Activated CD4-positive, alpha-beta T cell treated with anti-CD3 and anti-CD28 coated beads for 24 hours (primary cell): ENCODE measurements at places on chromosomes 1 and 21.

DNA sequence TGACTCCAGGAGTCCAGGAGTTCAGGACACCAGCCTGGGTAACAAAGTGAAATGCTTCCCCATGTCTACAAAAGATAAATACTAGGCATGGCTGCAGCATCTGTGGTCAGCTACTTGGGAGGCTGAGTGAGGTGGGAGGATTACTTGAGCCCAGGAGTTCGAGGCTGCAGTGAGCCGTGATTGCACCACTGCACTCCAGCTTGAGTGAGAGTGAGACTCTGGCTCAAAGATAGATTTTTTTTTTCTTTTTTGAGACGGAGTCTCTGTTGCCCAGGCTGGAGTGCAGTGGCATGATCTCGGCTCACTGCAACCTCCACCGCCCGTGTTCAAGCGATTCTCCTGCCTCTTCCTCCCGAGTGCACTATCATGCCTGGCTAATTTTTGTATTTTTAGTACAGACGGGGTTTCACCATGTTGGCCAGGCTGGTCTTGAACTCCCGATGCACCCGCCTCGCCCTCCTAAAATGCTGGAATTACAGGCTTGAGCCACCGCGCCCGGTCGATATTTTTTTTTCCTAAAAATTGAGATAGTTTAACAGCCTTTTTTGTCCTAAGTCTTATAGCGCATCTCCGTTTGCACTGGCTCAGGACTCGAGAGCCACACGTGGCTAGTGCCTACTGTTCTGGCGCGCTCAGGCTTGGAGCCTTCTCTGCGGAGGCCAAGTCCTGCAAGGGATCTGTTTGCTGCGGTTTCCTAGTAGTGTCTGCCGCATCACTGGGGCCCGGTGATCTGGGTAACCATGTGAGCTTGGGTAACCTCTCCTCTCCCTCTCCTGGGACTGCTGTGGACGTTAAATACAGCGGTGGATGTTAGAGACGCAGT is 1.0 kb upstream of the MFN2 start:
- DNase-seq: no peak

DNA sequence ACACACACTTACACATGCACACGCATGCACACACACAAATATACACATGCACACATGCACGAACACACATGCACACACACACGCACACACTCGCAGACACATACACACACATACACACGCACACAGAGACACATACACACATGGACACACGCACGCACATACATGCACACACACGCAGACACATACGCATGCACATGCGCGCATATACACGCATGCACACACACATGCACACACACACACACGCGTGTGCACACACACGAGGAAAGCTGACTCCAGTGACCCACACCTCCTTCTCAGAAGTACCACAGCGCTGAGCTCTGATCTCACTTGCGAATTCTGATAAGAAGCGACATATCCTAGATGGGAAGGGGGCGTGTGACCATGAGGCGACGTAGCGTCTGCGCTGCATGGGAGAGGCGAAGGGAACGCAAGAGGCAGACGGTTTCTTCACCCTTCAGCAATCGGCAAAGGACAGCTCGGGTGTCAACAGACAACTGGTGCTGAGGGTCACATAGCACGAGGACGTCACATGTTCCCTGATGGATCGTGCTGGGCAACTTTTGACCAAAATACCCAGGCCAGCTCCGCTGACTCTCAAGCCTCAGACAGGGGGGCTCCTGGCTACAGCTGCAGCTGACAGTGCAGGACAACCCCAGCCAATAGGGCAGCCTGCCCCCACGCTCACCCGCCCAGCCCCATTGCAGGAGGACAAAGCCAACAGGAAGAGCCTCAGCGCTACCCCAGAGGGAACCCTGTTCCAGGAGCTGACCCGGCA is 16.0 kb upstream of the PDE9A start:
- no peak for DNase-seq

DNA sequence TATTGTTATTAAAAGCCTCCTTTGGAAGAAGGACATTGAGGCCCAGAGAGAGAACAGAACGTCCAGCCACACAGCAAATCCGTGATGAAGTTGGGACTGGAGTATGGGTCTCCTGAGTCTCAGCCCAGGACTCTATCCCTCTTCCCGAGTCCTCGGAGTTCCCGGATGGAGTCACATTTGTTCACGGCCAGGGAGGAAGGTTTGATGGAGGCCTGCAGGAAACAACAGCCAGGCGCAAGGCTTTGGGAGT is 357 bp upstream of the TXLNA start:
- no peak for DNase-seq

DNA sequence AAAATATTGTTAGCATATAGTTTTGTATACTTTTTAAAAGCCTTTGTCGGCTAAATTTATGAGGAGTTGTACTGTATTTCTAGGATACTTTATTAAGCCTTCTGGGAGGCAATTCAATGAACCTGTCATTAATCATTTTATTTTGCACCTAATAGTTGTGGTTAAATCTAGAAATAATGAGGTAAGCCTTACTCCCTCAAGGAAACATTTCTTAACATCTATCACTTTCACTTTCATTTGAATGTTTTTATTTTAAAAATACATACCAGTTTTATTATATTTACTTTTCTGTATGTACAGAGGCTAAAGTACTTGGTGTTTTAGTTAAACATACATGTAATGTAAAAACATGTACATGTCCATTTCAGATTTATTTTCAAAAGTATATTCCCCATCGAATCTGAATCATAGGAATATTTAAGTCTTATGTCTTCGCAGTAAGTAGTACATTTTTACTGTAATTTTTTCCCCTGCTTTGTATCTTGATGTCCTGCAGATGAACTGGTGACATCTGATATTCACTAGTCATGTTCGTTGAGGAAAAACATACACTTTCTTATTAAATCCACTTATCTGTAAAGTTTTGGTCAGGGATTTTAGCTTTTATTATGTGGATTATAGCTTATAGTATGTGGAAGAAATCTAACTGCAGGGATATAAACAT is 82.8 kb downstream of the DISP1 start:
- DNase-seq: no peak

GRCh38 chr1:109537450-109538178 is 2.1 kb upstream of the GPR61 start:
- DNase-seq: no peak

GRCh38 chr1:72846476-72847278 is 564.3 kb upstream of the NEGR1 start:
- no peak for DNase-seq
